NCI-H187 (cell line): ENCODE measurements at places on chromosomes 11 and 22.

DNA sequence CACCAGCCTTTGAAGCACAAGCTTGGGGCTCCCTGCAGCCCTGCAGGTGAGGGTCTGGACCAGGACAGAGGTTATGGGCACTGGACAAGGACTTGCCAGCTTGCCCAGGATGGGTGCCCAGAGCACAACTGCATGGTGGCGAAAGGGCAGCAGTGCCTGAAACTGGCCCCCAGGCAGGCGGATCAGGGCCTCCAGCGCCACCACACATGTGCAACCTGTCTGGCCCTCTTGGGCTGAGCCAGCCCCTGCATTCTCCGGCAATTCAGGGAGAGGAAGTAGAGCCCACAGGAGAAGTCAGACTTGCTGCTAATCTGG, 18.8 kb downstream of the MB start:
- DNase-seq: no peak

GRCh38 chr22:22974795-22975580, 87.4 kb downstream of the IGLL5 start:
- no peak for DNase-seq

DNA sequence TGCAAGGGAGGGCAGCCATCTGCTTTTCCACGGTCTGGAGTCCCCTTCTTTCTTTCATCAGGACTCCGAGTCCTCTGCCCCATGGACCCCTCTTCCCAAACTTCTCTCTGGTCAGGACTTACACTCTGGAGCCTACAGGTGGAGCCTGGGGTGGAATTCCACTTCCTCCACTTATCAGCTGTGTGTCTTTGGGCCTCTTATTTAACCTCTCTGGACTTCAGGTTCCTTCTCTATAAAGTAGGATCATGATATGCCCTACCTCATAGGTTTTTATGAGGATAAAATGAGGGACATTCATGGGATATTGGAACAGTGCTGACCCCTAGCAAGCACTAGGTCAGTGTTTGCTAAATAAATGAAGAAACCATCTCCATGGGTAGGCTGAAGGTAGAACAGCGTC, 1.7 kb downstream of the LINC01488 start:
- DNase-seq: no peak

DNA sequence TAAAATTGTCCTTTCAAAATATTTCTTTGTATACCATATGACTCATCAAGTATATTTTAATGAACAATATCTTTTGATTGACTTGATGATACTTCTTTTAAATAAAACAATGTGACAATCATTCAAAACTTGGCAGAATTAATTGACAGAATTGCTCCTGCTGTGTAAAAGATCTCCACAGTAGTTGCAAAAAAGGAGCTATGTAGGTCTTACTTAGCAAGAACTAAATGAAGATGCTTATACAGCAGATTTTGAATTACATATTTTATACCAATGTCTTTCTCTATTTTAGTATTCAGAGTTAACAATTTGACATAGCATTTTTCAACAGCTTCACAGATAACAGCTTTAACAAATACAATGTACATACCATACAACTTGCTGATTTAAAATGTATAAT, 144.9 kb downstream of the DYNC2H1 start:
- no peak for DNase-seq

- no peak for DNase-seq
Observed at GRCh38 chr22:24753914-24754313, 20.6 kb downstream of the PIWIL3 start.

DNA sequence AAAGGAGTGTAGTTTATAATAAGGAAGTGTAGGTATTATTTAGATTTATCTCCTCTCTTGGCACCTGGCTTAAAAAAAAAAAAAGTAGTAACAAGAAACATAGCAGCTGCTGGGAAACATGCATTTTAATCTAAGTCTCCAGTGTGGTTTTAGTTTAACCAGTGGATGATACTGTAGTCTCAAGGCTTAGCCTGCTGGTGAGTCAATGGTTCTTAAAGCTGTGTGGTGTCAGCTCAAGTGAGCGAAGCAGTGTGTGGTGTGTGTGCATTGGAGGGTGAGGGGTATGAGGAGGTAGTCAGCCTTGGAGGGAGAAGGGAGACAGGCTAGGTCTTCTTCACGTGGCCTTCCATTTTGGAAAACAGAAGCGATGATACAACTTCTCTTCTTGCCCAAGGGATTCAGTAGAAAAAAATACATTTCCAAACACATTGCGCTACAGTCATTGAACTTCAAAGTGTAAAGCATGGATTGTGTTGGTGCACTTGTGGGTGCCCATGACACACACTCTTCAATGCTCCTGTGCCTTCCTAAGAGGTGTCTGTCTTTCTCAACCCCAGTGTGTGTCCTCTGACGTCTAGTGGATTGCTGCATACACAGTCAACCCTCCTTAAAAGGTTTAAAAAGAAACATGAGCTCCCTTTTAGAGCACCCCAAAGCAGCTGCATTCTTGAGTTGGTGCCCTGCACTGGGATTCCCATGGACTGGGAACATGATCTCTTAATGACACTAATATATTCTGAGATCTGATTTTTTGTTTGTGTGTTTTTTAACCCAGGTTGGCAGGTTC, 40.1 kb downstream of the ZBTB16 start:
- DNase-seq: peak; percentile 53

GRCh38 chr22:29877620-29878019, 5.4 kb upstream of the MTMR3 start:
- no peak for DNase-seq

DNA sequence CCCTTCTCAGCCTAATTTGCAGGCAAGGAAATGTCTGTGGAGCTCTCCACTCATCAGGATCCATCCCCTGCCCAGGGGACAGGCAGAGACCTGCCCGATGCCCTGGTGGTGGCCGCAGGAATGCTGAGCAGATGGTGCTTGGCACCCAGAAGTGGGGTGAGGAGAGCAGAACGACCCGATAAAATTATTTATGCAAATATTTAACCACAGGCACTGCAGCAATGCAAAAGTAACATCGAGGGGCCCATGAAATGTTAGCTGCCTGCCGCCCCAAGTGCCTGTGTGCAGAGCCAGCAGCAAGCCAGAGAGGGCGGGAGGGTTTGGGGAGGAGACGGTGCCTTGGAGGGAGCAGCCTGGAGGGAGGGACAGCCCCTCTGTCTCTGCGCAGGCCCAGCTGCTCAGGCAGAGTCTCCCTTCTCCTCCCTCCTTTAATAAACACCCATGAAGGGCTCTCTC, 205.5 kb downstream of the CTTN start:
- peak; percentile 20 for DNase-seq

DNA sequence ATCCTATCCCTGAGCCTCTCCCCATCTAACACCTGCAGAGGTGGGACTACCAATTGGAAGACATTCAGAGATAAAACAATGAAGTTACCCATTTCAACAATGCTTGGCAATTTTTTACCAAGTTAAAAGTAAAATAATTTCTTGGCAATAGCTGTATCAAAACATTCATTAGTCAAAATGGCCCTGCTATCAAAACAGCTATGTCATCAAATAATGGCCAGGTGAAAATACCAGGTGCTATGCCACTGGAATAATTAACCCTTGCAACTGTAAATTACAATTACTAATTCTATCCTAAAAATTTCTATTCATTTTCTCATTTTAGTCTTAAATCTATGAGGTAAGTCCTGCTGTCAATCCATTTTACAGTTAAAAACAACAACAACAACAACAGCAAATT, 43.3 kb downstream of the NOX4 start:
- DNase-seq: no peak

GRCh38 chr11:44633641-44634040, 68.2 kb downstream of the CD82 start:
- DNase-seq: no peak

DNA sequence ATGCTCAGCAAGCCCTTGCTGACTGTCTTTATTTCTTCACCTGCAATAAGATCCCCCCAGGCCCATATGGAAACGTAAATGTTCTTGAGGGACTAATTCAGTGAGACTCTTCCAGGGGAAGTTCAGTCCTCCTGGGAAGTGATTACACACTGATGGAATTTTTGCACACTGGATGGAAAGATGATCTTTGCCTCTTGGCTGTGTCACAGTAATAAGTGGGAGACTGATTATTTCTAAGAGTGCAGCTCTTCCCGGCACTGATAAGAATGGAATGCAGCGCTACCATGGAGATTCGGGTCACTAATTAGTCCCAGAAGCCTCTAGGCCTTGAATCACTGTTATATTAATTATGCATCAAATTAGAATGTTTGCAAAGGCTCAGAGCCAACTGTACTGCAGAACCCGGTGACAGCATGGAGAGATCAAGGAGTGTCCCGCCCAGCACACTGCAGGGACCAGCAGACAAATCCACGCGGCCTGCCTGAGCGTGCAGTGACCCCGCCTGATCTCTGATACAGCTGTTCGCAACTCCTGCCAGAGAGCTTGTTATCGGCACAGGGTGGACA, 178.3 kb downstream of the SNX19 start:
- DNase-seq: no peak

DNA sequence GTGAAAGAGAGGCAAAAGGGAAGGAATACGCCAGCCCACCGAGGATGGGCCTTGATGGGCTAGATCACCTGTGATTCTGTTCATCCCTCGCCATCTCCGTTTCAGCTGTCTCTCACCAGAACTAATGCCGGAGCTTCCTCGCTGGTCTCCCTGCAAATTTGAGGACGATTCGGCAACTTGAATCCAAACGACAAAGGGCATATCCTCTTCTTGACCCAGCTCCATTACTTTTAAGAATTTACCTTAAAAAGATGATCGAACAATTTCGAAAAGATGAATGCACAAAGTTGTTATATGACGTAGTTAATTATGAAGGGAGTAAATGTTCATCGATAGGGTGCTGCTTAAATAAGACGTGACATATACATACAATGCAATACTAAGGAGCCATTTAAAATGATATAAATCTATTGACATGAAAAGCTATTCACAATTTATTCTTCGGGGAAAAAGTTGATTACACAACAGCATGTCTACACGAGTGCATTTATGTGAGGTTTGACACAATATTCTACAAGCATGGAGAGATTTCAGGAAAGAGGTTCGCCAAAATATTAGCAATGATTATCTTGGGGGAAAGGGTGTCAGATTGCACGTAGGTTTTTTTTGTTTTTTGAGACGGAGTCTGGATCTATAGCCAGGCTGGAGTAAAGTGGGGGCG, 937 bp upstream of the FAM168A start:
- DNase-seq: no peak

DNA sequence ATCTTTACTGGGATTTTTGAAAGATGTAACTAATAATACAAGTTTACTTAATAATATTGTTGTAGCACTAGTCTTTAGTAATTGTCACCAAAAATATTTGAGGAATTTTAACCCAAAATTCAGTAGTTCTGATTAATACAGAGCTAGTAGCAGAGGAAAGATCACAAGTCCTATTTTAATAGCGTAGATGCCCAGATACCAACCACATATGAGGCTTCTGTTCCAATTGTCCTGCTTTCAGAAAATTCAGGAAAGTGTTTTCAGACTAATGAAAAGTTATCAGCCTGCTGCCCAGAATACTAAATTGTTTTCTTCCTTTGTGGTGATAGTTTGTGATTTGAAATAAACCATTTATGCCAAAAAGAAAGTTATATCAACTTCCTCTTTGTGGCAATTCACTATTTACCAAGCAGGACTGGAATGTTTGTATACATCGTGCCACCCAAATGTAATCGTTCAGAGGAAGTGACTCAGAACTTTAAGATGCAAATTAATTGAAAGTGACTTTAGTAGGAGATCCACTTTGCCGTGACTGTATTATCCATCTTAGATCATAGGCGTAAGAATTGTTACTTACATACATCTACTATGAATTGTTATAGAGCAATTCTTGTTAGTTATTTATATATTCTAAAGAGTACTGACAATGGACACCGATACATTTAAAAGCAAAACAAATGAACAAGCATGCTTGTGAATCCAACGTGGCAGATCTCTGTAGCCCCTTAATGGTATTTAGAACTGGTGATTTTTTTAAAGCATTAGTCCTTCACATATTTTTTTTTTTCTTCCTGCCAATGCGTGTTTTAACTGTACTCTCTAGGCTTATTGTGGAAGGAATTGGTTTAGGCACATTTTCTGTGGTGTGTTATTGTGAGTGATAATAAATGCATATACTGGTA, 231.0 kb downstream of the DDX10 start:
- no peak for DNase-seq

DNA sequence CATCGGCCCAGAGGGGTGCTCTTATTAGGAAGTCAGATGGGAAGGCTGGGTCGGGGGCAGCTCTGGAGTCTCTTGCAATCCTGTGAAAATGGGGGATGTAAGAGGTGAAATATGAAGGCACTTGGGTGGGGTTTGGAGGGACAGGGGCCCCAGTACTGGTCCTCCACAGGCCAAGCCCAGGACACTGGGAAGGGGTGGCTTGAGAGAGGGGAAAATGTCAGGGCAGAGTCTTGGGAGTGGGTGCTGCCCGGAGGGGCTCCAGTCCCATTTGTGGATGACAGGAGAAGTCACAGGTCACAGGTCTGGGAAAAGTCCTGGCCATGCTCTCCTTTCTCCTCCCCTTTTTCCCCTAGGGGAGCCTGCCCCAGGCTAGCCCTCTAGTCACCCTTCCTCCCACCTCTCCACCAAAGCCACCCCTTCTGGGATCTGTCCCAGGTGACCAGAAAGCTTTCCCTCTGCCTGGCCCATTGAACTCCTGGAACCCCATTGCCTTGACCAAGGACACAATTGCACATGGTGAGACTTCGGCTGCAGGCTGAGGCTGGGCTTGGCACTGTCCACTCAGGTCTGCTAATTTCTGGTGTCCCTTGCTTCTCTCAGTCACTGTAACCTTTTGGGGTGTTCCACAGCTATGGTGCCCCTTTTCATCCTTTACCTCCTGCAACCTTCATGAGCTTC, 1465.0 kb downstream of the TBC1D22A start:
- DNase-seq: no peak

DNA sequence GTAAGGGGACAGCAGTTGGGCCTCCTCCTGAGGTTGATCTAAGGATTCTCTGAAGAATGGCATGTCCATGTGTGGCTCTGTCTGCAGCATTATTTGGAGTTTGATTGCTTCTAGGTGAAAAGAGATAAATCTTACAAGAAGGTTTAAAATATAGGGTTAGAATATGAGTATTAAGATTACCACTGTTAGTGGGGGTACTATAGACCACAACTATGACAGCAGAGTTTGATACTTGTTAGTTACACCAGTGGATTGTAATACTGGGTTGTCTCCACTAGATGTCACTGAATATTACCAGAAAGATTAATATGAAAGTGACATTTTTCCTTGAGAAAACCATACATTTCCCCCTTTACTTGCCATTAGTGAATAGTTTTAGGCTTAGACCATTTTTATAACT, 47.9 kb downstream of the ZNF280B start:
- no peak for DNase-seq

DNA sequence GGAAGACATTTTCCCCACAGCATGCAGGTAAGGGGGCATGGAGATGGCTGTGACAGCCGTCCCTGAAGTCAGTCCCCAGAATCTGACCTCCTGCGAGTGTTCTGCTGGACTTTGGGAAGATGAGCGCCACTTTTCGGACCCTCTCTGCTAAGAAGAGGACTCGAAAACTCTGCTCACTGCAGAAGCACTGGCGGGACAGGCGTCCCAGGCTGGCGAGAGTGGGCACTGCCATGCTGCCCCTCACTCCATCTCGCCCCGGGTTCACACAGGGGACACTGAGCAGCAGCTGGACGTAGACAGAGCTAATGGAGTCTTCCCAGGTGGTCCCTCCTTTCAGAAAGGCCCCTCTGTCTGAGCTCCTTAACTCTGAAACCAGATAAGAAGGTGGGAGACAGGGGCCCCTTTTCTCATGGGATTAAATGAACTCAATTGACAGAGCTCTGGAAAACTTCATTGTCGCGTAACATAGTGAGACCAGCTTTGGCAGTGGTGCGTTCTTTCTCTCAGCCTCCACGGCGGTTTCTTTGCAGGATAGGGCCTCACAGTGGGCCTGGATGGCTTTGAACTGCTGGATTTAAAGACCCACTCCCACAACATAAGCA, 4.8 kb downstream of the ADAMTS8 start:
- DNase-seq: no peak
